Activated CD4-positive, CD25-positive, alpha-beta regulatory T cell treated with anti-CD3 and anti-CD28 coated beads, Interleukin-2, amount 50 U/mL, for 72 hours (primary cell): ENCODE measurements at places on chromosomes 4 and X.

DNA sequence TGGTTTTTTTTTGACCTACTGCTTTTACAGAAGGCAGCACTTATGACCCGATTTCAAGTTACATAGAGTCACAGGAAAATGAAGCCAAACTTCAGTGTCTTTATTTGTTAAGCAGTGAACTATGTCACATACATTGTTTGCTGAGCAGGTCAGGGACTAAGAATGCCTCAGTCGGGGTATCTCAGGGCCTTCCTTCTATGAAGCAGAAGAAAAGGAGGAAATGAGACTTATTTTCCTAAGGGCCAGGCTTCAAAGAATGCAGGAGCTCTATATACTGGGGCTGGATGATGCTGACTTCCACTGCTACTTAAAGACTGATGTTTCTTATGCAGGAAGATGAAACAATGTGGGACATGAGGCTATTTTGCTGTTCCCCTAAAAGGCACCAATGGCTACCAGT lies 558.4 kb upstream of the IGFBP7 start:
- DNase-seq, result no peak

GRCh38 chr4:3082925-3083515 lies 8.5 kb downstream of the HTT start:
- no peak for DNase-seq

- DNase-seq, result no peak
Measured at GRCh38 chr4:13990596-13991589, 363.4 kb upstream of the BOD1L1 start.

DNA sequence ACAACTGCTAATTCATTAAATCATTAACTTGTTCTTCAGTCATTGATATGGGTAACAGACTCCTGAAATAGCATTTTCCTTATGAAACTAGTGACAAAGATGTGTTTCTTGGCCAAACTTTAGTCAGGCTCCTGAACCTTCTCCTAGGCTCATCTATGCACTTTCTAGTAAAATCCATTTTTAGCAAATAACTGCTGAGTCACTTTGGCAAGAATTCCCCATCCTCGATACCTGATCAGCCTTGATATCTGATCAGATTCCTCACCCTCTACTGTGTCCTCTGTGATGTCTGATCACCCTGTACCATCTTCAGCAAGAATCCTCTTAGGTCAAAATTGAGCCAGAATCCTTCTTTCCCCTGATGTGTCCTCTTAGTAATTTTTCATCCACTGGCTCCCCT lies 161.2 kb upstream of the TAPT1 start:
- DNase-seq, result no peak

GRCh38 chr4:38819569-38819968 lies 15.0 kb upstream of the TLR1 start:
- DNase-seq, result no peak

DNA sequence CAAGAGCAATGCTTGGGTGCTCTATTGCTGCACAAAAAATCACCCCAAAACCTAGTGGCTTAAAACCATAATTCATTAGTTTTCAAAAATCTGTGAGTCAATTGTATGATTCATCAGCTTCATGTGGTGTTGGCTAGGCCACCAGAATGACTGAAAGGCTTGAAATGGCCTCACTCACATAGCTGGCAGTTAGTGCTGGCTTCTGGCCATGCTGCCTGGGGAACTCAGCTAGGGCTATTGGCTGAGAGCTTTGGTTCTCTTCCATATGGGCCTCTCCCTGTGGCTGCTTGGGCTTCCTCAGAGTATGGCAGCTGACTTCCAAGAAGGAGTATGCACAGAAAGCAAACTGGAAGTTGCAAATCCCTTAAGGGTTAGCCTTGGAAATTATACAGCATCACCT lies 3.1 kb upstream of the MTMR1 start:
- no peak for DNase-seq

DNA sequence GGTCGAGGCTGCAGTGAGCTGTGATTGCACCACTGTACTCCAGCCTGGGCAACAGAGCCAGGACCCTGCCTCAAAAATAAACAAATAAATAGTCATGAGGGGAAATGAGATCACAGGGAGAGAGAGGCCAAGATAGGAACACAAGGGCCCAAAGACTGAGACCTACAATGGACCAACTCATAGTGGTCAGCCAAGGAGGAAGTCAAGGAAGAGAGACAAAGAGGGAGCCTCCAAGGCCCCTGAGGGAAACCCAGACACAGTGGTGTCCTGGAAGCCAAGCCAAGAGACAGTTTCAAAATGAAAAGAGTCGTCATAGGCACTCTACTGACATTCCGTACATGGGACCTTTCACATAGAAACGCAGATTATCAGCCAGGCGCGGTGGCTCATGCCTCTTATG lies 153.3 kb downstream of the BCOR start:
- DNase-seq, result no peak

DNA sequence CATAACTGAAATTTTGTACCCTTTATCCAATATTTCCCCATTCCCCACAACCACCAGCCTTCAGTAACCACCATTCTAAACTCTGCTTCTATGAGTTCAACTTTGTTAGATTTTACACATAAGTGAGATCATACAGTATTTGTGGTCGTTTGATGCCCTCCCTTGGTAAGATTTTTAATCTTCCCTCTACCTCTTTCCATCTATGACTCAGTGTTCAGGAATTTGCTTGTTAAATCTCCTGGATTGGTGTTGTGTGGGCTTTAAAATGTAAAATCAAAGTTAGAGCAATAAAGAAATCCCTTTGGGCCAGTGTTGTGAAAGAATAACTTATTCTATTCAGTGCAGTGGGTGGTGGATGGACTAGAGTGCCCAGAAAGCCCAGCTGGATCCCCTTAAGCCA lies 37.4 kb downstream of the SLC16A2 start:
- DNase-seq, result no peak

GRCh38 chrX:144253356-144253755 lies 369.5 kb downstream of the UBE2NL start:
- DNase-seq, result no peak

DNA sequence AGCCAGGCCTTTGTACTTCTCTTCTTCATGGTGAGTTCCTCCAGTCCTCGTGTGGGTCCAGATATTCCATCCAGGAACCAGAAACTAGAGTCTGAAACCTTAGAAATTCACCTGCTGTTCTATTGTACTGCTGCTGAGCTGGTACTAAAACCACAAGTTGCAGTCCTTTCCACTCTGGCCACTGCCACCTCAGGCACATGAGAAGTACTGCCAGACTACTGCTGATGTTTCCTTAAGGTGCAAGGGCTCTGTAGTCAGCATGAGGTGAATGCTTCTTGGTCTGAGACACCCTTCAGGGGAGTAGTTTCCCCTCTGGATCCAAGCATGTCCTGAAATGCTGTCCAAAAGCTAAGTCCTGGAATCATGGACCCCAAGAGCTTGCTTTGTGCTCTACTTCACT lies 399.6 kb upstream of the CT83 start:
- no peak for DNase-seq

GRCh38 chr4:5389756-5390310 lies 318.5 kb downstream of the EVC2 start:
- no peak for DNase-seq

DNA sequence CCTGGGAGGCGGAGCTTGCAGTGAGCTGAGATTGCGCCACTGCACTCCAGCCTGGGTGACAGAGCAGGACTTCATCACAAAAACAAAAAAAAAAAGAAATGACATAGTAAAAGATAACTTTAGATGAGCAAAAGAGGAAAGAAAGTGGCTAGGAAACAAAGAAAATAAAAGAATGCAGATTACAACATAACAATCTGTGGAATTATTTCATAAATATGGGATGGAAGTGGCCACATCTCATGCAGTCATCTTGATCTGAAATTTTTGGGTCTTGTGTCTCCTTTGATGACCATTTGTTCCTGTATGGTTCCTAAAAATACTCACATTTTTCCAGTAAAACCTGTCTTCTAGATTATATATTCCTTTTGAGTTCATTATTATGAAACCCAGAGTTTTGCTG lies 271.4 kb downstream of the SPRY1 start:
- DNase-seq, result no peak

GRCh38 chrX:3549411-3549911 lies 164.0 kb downstream of the PRKX start:
- DNase-seq, result no peak

DNA sequence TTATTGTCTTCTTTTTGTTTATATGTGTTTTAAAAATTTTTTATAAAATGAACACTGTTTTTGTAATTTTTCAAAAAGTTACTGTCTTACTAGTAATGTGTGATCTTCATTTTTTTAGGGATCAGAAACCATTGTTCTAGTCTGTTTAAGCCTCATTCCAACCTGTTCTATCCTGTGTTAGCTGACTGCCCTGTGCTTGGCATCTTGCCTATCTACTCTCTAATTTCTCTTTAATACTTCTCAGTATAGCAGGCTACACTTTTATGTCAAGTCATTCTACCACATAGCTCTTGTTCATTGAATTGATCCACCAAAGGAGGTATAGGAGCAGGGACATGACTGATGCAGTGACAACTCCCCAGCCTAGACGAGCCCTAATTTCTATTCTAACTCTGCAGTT lies 70.2 kb upstream of the PLS3 start:
- DNase-seq, result no peak

GRCh38 chr4:52057196-52057595 lies 6.1 kb downstream of the SPATA18 start:
- DNase-seq, result no peak

DNA sequence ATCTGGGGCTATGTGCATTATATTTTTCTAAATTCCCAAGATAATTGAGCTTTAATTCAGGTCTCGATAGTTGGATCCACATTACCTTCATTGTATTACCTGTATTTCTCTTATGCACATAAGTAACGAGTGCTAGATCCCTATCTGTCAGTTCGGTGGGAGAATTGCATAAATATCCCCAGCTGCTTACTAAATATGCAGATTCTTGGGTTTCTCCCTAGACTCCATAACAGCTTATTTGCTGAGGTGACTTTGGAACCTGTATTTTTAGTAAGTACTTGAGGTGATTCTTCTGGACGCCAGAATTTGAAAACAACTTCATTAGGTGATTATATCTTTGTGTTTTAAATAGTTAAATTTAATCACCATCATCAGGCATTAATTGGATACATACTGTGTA lies 15.0 kb downstream of the UGT8 start:
- DNase-seq, result no peak

DNA sequence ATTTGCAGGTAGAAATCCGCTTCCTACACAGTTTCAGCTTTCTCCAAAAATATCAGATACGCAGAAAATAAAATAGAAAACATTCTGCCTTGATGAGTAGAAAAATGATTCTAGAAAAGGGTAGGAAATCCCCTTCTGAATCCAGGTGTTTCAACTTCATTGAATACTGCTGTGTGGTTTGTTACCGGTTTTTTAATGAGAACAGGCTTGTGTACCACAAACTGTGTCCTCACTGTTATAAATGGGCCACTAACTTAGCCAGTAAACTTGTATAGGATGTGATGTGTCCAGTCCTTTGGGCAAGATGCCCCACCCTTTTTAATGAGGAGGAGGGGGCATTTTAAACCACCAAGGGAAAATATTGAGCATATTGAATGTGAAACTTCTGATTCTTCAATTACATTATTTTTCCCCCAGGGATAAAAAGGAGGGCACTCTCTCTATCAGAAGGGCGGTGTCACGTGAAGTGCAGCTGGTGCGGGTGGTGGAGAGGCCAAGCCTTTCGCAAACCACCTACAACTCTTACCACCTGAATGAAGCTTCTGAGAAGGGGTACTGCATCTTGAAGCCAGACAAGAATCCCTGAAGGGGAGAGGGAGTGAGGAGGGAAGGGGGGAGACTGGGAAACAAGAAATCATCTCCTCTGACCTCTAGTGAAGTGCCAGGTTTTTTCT lies 4.5 kb downstream of the CXXC4 start:
- DNase-seq, result no peak

DNA sequence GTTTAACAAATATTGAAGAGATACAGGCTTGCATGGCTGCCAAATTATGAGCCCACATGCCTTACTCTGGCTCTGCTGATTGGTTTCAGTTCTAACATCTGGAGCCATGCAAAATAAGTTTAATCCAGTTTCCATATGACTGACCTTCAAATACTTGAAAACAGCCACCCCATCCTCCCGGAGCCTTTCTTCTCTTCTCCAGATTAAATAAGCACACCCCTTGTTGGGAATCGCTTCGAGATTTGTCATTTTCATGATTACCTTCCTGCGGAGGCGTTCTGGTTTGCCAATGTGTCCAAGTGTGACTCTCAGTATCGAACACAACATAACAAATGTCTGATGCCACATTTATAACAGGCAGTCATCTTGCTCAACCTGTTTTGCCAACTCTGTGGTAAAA lies 101.6 kb upstream of the JADE1 start:
- no peak for DNase-seq

DNA sequence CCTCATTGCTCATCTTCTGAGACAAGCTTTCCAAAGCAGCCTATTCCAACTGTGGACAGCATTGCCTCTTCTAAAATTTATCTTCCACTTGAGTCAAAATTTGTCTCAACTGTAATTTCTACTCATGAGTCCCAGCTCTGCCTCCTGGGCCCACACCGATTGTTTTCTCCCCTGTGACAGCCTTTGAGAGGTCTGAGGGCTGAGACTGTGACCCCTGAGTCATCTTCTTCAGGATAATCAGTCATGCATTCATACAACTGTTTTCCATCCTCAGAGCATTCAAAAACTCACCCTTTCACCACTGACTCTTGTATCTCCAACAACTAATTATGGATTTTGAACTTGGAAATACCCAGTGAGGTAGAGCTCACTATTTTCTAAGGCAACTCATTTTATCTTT lies 228.1 kb downstream of the EDA2R start:
- no peak for DNase-seq

GRCh38 chr4:152258804-152259708 lies 276.8 kb downstream of the FBXW7 start:
- DNase-seq, result no peak

GRCh38 chrX:110944311-110944750 lies 148.7 kb upstream of the CHRDL1 start:
- no peak for DNase-seq

- no peak for DNase-seq
Measured at GRCh38 chr4:105415281-105415744, 58.5 kb downstream of the PPA2 start.

DNA sequence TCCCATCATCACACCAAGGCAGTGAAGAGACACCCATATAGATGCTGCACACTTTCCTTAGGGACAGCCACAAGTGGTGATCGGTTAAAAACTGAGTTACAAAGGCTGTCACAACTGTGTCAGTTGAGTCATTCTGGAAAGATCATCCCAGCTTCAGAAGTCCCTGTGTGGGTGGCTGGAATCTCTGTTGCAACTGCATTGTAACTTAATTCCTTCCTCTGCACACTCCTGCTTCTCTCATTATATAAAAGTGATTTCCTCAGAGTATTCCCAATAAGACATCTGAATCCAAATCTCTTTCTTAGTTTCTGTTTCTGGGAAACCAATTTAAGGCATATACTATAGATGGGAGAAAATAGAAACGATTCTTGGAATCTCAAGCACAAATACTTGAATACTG lies 88.1 kb downstream of the FSTL5 start:
- DNase-seq, result no peak
